ENCODE measurements at places on chromosomes 1 and 21. TPM values are rescaled to one million over a fixed set of nuclear protein-coding genes. Genes with fewer than 3 reads are reported as not detected.

NHLH1 gene
- 0.80 TPM for total RNA-seq

DNA sequence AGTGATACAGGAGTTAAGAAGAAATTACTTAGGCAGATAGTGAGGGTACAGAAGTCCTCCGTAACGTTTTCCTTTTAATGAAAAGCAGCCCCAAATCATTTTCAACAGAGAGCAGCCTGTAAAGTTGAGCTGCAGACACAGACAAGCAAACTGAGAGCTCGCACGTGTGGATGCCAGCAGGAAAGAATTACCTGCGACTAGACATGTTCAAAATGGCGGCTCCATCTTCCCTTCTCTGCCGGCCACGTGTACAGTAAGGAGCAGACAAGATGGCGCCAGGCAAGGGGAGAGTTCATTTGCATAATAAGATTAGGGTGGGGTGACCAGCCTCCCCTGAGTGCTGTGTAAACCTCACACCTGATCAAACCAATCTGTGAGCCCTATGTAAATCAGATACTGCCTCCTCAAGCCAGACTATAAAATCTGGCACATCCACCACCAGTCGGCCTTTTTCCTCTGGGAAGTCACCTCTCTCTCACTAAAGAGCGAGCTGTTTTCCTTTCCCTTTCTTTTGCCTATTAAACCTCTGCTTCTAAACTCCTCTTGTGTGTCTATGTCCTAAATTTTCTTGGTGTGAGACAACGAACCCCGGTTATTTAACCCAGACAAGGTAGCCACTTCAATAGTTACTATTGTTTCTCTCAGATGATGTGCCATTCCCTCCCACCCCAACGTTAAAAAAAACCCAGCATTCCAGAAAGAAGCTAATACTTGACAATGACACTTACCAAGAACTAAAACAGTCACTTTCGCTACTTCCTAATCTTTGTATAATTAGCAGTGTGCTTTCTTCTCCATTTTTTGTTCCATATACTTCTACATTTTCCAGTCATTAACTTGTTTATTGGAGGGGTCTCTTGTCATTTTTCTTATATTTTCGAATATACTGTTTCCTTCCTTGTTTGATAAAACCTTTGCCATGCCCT is 27.4 kb downstream of the DUSP10 start:
- no peaks in the 10 kb centered on the region for H3K27me3 ChIP-seq
- no peak for DNase-seq
- peaks cover 15% of the 10 kb centered on the region for H3K36me3 ChIP-seq

FCGR2B gene
- 99.4 TPM for total RNA-seq

DNA sequence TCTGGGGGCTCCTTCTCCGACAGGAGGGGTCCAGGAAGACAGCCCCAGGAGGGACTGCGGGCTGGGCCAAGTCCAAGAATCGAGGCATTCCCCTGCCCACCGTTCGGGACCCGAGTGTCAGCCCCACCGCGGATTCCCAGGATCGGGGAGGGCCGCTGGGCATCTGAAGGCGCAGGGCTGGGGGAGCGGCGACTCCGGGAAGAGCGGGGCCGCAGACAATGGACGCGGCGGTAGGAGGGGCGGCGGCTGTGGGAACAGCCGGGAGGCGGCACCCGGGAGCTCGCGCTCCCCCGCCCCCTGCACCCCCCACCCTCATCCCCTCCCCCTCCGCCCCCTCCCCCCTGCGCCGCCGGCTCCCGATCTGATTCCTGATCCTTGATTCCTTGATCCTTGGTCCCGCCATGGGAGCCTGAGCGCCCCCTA is at the start of gene VANGL2:
TSS of gene VANGL2 (plus strand) at position 342 of the 423 bp plus-strand sequence. CDS start 15,274 bp downstream, outside the sequence.
- peaks cover 4% of the 10 kb centered on the region for H3K27me3 ChIP-seq
- H3K36me3 ChIP-seq, result no peaks in the 10 kb centered on the region
- H3K4me1 ChIP-seq, result no peaks in the 10 kb centered on the region

DNA sequence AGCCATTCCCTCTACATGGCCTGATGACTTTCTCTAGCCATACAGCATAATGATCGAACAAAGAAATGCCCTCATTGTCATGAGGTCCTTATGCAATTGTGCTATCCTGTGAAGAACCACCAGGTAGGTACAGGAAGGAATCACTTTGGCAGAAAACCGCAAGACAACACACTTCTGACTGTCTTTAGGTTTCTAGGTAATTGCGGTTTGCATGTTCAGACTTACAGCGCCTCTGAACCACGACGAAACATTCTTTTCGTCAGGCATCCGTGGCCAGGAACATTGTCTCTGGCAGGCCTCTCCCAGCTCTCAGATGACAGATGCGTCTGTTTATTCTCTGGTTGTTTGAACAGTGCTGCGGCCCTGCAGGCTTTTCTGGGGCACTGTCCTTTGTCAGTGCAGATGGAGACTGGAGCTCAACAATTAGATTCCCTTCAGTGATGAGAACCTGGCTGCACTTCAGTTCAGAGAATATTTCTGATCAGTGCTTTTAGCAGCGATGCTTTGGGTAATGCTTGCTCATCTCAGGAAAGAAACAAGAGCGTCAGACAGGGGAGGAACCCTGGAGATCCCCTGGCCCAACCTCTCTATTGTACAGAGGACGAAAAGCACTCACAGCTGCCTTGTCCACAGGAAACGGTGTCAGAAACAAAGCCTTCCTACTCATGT is 63.4 kb downstream of the B3GALT5 start:
- no peaks in the 10 kb centered on the region for H3K4me1 ChIP-seq
- peak; percentile 51 for DNase-seq
- H3K27ac ChIP-seq, result no peak overlapping the region

GRCh38 chr1:116318897-116319296 is 54.1 kb upstream of the ATP1A1 start:
- H3K27ac ChIP-seq, result no peak overlapping the region
- no peak for DNase-seq
- H3K27me3 ChIP-seq, result no peaks in the 10 kb centered on the region
- no peaks in the 10 kb centered on the region for H3K36me3 ChIP-seq

GRCh38 chr1:116130356-116130755 is 19.2 kb downstream of the MAB21L3 start:
- no peaks in the 10 kb centered on the region for H3K4me1 ChIP-seq
- no peaks in the 10 kb centered on the region for H3K36me3 ChIP-seq
- H3K27me3 ChIP-seq, result no peaks in the 10 kb centered on the region
- no peak overlapping the region for H3K27ac ChIP-seq
- H3K4me3 ChIP-seq, result no peak overlapping the region
- no peak for DNase-seq

- no peaks in the 10 kb centered on the region for H3K36me3 ChIP-seq
- no peaks in the 10 kb centered on the region for H3K4me1 ChIP-seq
- no peaks in the 10 kb centered on the region for H3K27me3 ChIP-seq
- H3K4me3 ChIP-seq, result no peak overlapping the region
Observed at GRCh38 chr21:28247454-28248020, 745.1 kb downstream of the LTN1 start.

DNA sequence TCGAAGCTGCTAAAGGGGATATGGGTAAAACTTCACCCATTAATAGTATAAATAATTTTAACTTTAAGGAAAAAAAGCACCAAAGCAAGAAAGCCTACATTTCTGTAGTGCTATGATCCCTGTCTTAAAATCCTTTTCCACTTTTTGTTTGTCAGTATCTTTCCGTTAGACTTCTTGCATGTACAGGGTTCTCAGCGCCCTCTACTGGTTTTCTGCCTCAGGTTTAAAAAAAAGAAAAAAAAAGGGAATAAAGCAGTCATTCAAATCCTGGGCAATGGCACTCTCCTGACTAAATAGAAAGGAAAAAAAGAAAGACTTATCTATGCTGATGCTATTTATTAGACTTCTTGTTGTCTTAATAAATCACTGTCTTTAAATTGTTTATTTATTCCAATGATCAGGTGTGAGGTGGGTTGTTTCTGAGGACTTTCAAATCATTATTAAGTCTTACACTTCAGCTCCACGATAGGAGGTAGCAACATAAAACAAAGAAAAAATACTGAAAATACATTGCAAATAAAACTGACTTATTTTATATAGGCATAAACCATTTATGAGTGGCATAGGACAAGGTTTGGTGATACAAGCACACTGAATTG is 475.4 kb upstream of the NR5A2 start:
- no peaks in the 10 kb centered on the region for H3K27me3 ChIP-seq
- no peaks in the 10 kb centered on the region for H3K36me3 ChIP-seq
- H3K27ac ChIP-seq, result no peak overlapping the region
- DNase-seq, result no peak

- H3K4me3 ChIP-seq, result no peak overlapping the region
- H3K27ac ChIP-seq, result no peak overlapping the region
- DNase-seq, result no peak
- H3K4me1 ChIP-seq, result no peaks in the 10 kb centered on the region
Observed at GRCh38 chr1:21362096-21362495, 71.8 kb upstream of the ECE1 start.

- 0 out of 2 replicates have a peak overlapping the region, but pooled peaks have one; percentile 5 for H3K4me3 ChIP-seq
- H3K36me3 ChIP-seq, result no peaks in the 10 kb centered on the region
- no peak for DNase-seq
- H3K27ac ChIP-seq, result peak overlapping the region; percentile 89
Observed at GRCh38 chr21:42424914-42425541, 21.3 kb downstream of the UBASH3A start.

CD84 gene
- 14.2 TPM for total RNA-seq

DNA sequence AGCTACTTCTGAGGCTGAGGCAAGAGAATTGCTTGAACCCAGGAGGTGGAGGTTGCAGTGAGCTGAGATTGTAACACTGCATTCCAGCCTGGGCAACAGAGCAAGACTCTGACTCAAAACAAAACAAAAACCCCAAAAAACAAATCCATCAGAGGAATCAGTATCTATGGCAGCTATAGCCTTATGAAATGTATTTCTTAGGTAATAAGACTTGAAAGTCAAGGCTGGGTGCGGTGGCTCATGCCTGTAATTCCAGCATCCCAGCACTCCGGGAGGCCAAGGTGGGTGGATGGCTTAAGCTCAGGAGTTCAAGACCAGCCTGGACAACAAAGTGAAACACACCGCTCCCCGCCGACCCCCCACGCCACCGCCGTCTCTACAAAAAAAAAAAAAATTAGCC is 31.1 kb upstream of the EYA3 start:
- H3K27ac ChIP-seq, result no peak overlapping the region
- DNase-seq, result no peak
- no peaks in the 10 kb centered on the region for H3K36me3 ChIP-seq
- peaks cover 24% of the 10 kb centered on the region for H3K4me1 ChIP-seq

DNA sequence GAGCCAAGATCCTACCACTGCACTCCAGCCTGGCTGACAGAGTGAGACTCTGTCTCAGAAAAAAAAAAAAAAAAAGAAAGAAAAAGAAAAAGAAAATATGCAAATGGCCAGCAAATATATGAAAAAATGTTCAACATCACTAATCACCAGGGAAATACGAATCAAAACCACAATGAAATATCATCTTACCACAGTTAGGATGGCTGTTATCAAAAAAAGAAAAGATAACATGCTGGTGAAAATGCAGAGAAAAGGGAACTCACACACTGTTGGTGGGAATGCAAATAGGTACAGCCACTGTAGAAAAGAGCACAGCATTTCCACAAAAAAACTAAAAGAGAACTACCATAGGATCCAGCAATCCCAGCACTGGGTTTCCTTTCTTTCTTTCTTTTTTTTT is 477.5 kb downstream of the SMYD3 start:
- H3K27ac ChIP-seq, result no peak overlapping the region
- H3K4me1 ChIP-seq, result no peaks in the 10 kb centered on the region
- H3K4me3 ChIP-seq, result no peak overlapping the region
- no peaks in the 10 kb centered on the region for H3K36me3 ChIP-seq
- H3K27me3 ChIP-seq, result no peaks in the 10 kb centered on the region

GRCh38 chr21:20943561-20943997 is 54.6 kb upstream of the NCAM2 start:
- H3K27me3 ChIP-seq, result no peaks in the 10 kb centered on the region
- no peaks in the 10 kb centered on the region for H3K36me3 ChIP-seq
- no peak for DNase-seq
- H3K4me1 ChIP-seq, result no peaks in the 10 kb centered on the region
- no peak overlapping the region for H3K27ac ChIP-seq
- no peak overlapping the region for H3K4me3 ChIP-seq

GRCh38 chr1:102937401-102937800 is 170.9 kb downstream of the COL11A1 start:
- H3K36me3 ChIP-seq, result no peaks in the 10 kb centered on the region
- no peaks in the 10 kb centered on the region for H3K27me3 ChIP-seq
- H3K4me3 ChIP-seq, result no peak overlapping the region
- no peak for DNase-seq

GRCh38 chr1:33455539-33456501 is 16.6 kb upstream of the ZSCAN20 start:
- H3K36me3 ChIP-seq, result no peaks in the 10 kb centered on the region
- H3K4me3 ChIP-seq, result no peak overlapping the region
- no peaks in the 10 kb centered on the region for H3K27me3 ChIP-seq
- peaks cover 27% of the 10 kb centered on the region for H3K4me1 ChIP-seq

GRCh38 chr1:113040718-113041412 is 32.1 kb upstream of the LRIG2 start:
- no peaks in the 10 kb centered on the region for H3K27me3 ChIP-seq
- no peaks in the 10 kb centered on the region for H3K36me3 ChIP-seq
- peaks cover 34% of the 10 kb centered on the region for H3K4me1 ChIP-seq
- no peak overlapping the region for H3K27ac ChIP-seq
- no peak overlapping the region for H3K4me3 ChIP-seq

DNA sequence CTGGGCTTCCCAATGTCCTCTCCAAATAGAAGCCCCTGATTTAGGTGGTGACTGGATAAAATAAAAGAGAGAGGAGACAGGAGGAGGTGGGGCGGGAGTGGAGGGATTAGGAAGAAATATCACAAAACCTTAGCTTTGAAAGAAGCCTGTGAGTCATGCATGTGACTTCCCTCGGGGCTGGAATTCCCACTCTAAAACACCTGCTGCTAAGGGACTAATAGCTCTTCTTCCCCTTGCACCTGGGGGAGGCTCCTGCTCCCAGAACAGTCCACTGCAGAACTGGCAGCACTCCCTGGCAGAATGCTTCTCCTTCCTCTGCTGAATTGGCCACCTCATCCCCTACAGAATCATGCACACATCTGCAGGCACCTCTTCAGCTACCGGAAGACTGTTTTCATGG is 207.2 kb downstream of the ATG4C start:
- no peaks in the 10 kb centered on the region for H3K36me3 ChIP-seq
- no peak for DNase-seq
- no peaks in the 10 kb centered on the region for H3K4me1 ChIP-seq

GRCh38 chr1:247962911-247963588 is 2.0 kb upstream of the OR2AK2 start:
- no peak overlapping the region for H3K27ac ChIP-seq
- H3K27me3 ChIP-seq, result no peaks in the 10 kb centered on the region
- H3K4me1 ChIP-seq, result peaks cover 9% of the 10 kb centered on the region
- DNase-seq, result no peak
- no peak overlapping the region for H3K4me3 ChIP-seq

MFSD2A gene
- 23.4 TPM for total RNA-seq
